ENCODE measurements at places on chromosomes 12 and 14.

DNA sequence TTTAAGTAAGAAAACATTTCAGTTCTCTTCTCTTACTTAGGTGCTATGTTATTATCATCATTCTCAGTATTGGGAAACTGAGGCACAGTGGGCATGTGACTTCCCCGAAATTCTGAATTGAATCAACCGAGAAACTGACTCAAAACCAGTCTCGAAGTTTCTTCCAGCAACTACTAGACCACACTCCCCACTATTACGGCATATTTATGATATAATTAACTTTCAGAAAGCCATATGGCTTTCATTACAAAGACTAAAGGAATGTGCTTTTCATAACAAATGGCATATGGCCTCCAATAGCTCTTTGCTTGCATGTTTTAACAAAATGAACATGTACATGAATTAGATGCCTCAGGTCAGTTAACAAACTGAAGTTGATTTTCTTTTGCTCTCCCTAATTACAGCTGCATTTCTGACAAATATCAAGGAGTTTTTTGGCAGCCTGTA is 182.9 kb upstream of the SLC38A2 start:
- no peak for DNase-seq

DNA sequence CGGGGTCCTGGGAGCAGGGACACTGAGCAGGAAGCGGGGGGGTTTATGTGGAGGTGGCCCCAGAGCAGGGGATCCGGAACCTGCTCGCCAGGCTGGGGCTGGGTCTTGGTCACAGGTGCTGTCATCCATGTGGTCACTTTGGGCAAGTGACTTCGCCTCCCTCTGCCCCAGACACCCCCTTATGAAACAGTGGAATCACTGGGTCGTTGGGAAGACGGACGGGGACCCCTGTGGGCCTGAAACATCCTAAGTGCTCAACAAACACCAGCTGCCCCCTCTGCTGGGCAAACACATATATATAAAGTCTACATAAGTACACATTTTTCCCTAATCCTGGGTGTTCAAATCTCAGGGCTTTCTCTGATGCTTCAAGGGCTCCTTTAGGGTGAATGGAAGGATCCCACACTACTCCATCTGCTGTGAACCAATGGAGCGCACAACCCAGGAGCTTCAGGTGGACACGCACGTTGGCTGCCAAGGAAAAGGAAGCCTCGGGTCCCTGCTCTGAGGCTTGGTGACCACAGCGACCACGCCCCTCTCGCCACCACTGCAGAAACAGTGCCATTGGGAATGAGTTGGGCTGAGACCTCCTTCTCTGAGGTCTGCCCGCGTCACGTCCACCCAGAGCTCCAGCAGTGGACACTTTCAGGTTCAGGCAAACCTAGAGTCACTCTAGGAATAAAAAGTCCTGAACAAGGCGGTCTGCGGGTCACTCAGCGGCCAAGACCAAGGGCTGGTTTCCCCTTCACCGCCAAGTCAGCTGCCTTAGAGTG is 54.6 kb downstream of the CDC42BPB start:
- DNase-seq, result no peak

- DNase-seq, result no peak
Measured at GRCh38 chr12:32789916-32790315, 34.2 kb upstream of the YARS2 start.

GRCh38 chr14:89489761-89490437 is 72.9 kb upstream of the FOXN3 start:
- DNase-seq, result no peak

DNA sequence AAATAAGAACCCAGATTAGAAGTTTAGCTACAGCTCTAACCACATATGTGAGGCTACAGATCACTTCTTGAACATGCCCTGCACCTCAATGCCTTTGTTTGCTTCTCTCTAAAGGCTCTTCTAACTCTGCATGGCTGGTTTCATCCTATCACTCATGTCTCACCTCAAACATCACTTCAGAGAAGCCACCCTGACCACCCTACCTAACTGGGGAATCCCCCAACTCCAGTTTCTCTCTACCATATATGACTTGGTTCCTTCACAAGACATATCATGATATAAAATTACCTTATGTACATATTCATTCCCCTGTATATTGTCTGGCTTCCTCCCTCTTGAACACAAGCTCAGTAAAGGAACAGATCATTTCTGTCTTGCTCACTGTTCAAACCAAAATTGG is 250.2 kb upstream of the GRIP1 start:
- DNase-seq, result no peak

- no peak for DNase-seq
Measured at GRCh38 chr14:91570021-91570420, 59.9 kb upstream of the PPP4R3A start.

Measured in activated CD4-positive, alpha-beta T cell treated with anti-CD3 and anti-CD28 coated beads, Interleukin-2, amount 50 U/mL, for 1 hour (primary cell).